ENCODE measurements at places on chromosomes 7 and 10. TPM values are rescaled to one million over a fixed set of nuclear protein-coding genes. Genes with fewer than 3 reads are reported as not detected.

Gene UCN3
- not detected for total RNA-seq

Gene ZNF365
- total RNA-seq = 0.94 TPM

Gene WIPF3
- under 0.01 TPM for total RNA-seq

Gene STEAP4
- under 0.01 TPM for total RNA-seq

Gene NUDT1
- 25.4 TPM for total RNA-seq

Gene LOXL4
- 13.3 TPM for total RNA-seq

Gene SPDYE8
- not detected for total RNA-seq

Gene COBL
- not detected for total RNA-seq

Gene DKK1
- 18.4 TPM for total RNA-seq

Gene OIT3
- 0.32 TPM for total RNA-seq

Gene CLRN3
- not detected for total RNA-seq

Measured in bronchial smooth muscle cell (primary cell).